Regular cardiac myocyte (primary cell): ENCODE measurements at places on chromosomes 6 and 20. TPM values are rescaled to one million over a fixed set of nuclear protein-coding genes. Genes with fewer than 3 reads are reported as not detected.

The PRSS35 gene
- 1.7 and 4.8 TPM in 2 replicates for total RNA-seq

The XKR7 gene
- under 0.01 TPM in 1 of 2 replicates, not detected in the other for total RNA-seq

The IRAK1BP1 gene
- 1.9 and 2.5 TPM in 2 replicates for total RNA-seq

The HLA-E gene
- 102 and 274 TPM in 2 replicates for total RNA-seq

The MAP1LC3A gene
- total RNA-seq = 10.7 and 20.3 TPM in 2 replicates

The MUC22 gene
- not detected in 2 replicates for total RNA-seq

The SRSF12 gene
- under 0.01 and 0.28 TPM in 2 replicates for total RNA-seq

The SOX18 gene
- under 0.01 and 0.19 TPM in 2 replicates for total RNA-seq

The RNF144B gene
- 1.7 and 5.9 TPM in 2 replicates for total RNA-seq

The HSPA1B gene
- 119 and 235 TPM in 2 replicates for total RNA-seq

The TBX18 gene
- total RNA-seq = 37.5 and 49.8 TPM in 2 replicates

The PBOV1 gene
- total RNA-seq = not detected in 2 replicates

The FAM184A gene
- total RNA-seq = 0.19 and 0.85 TPM in 2 replicates

The KIF13A gene
- total RNA-seq = 56.2 and 73.9 TPM in 2 replicates

The PPP1R3G gene
- total RNA-seq = 1.7 and 8.7 TPM in 2 replicates

The SPAG4 gene
- total RNA-seq = 17.1 and 36.1 TPM in 2 replicates

The MTFR2 gene
- 0.85 and 6.5 TPM in 2 replicates for total RNA-seq

The C6orf163 gene
- 0.77 and 2.0 TPM in 2 replicates for total RNA-seq

The SLC4A11 gene
- total RNA-seq = 0.38 and 0.85 TPM in 2 replicates

The PCK1 gene
- total RNA-seq = not detected in 2 replicates

The TNF gene
- not detected in 2 replicates for total RNA-seq

The LGSN gene
- total RNA-seq = under 0.01 TPM in 1 of 2 replicates, not detected in the other

The ANKS1A gene
- 7.9 and 9.0 TPM in 2 replicates for total RNA-seq

The GSTA2 gene
- not detected in 2 replicates for total RNA-seq

The VNN1 gene
- under 0.01 TPM in 1 of 2 replicates, not detected in the other for total RNA-seq

The NFATC2 gene
- under 0.01 and 0.19 TPM in 2 replicates for total RNA-seq

The CPNE5 gene
- under 0.01 TPM in 1 of 2 replicates, not detected in the other for total RNA-seq

The LPA gene
- total RNA-seq = under 0.01 TPM in 1 of 2 replicates, not detected in the other

The CEP43 gene
- 24.0 and 36.8 TPM in 2 replicates for total RNA-seq

The ANKRD66 gene
- total RNA-seq = not detected in 2 replicates

The PPDPF gene
- 26.3 and 42.6 TPM in 2 replicates for total RNA-seq

The TUBB2B gene
- 0.85 and 6.9 TPM in 2 replicates for total RNA-seq

The COL9A3 gene
- under 0.01 and 0.19 TPM in 2 replicates for total RNA-seq

The SCGN gene
- total RNA-seq = not detected in 2 replicates

The SIRPA gene
- 2.9 and 9.9 TPM in 2 replicates for total RNA-seq

The ZBTB9 gene
- 3.7 and 7.1 TPM in 2 replicates for total RNA-seq

The LINC00237 gene
- not detected in 2 replicates for total RNA-seq

The NT5E gene
- total RNA-seq = 306 and 439 TPM in 2 replicates

The SLC29A1 gene
- total RNA-seq = 11.3 and 28.6 TPM in 2 replicates

The KLC4 gene
- 11.5 and 19.4 TPM in 2 replicates for total RNA-seq

The UBD gene
- total RNA-seq = not detected in 2 replicates

The LHFPL5 gene
- total RNA-seq = not detected in 2 replicates

The C20orf144 gene
- total RNA-seq = 0.19 and 0.28 TPM in 2 replicates

The CFAP206 gene
- 0.38 and 1.4 TPM in 2 replicates for total RNA-seq

The LTA gene
- total RNA-seq = not detected in 2 replicates

The HLA-DQA2 gene
- total RNA-seq = not detected in 2 replicates

The CST4 gene
- 0.77 and 1.7 TPM in 2 replicates for total RNA-seq

The DLK2 gene
- 0.19 and 0.28 TPM in 2 replicates for total RNA-seq

The C6orf141 gene
- total RNA-seq = 0.28 TPM in 1 of 2 replicates, not detected in the other

The SLC17A3 gene
- total RNA-seq = not detected in 2 replicates

The CST2 gene
- total RNA-seq = 6.9 and 38.1 TPM in 2 replicates
